ENCODE measurements at places on chromosomes 2 and 18.

GRCh38 chr2:134386310-134386709 is 132.4 kb downstream of the MGAT5 start:
- no peak for DNase-seq

DNA sequence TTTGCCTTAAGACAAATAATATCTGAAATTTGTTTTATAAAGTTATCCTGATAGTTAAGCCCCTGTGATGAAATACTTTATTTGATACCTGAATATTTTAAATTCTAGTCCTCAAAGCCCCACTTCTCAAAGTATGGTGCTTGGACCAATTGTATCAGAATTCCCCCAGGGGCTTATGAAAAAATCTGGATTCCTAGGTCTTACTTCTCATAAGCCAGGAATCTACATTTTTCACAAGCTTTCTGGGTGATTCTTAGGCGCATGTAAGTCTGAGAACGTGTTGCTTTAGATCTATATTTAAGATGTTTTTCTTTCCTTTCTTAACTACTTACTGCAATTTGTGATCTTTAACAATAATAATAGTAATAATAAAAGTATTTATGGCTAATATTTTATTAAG is 53.1 kb downstream of the MYO1B start:
- no peak for DNase-seq

GRCh38 chr18:36331521-36331971 is 34.0 kb downstream of the FHOD3 start:
- DNase-seq, result no peak

DNA sequence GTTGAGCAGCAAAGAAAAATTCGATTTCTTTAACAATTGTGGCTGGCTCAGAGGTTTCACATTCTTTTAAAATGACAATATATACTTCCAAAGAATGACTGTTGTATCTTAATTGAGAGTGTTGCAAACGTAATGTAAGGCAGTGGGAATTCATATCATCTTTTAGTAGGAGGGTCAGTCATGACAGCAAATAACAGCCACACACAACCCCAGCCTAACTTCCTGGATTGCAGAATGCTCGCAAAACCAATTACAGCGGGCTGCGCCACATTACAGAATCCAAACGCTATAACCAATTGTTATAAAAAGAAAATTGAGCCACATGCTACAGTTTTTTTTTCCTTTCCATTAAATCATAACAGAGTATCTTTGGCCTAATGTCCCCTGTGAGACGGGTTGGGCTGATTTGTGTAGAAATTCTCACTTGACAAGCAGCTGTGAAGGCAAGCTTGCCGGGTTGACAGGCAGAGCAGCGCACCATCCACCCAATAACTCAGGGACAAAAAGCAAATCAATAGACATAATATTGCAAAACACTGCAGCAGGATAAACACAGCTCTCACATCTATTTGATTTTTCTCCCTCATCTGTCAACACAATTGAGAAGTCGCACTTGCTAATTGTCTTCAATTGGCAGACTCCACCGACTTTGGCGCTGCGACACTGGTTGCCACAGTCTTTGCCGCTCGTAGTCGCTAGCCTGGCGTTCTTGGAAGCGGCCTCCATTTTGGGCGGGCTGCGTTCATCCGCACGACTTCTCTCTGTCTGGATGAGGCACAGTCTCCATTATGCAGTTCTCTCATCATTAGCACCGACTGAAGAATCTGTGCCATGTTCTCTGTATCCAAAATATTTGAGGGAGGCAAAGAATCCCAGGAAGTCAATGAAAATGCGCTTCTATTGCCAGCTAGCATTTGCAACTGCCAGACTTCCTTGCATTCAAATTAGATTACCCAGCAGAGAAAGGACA is 95.0 kb upstream of the CCDC68 start:
- no peak for DNase-seq

DNA sequence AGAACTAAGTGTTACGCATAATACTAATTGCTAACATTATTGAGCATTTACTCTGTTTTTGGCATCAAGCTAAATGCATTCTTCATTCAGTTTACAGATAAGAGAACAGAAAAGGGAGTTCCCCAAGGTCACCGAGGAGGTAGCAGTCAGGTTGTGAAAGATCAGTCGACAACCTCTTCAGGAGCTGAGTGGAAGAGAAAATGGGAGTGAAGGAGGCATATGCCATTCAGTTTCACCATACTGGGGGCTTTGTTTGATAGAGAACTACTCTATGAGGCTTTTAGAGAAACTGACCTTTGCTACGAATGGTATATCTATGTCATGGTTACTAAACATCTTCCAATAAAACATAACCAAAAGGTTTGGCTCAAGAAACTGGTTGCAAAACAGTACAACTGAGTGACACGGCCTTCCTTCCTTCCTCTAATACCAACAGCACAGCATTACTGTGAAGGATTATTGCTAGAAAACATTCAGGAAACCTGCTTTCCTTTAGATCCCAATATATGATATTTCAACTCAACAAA is 112.1 kb downstream of the RBMS1 start:
- DNase-seq, result no peak

GRCh38 chr2:201122276-201122675 is 6.3 kb downstream of the CFLAR start:
- DNase-seq, result no peak

DNA sequence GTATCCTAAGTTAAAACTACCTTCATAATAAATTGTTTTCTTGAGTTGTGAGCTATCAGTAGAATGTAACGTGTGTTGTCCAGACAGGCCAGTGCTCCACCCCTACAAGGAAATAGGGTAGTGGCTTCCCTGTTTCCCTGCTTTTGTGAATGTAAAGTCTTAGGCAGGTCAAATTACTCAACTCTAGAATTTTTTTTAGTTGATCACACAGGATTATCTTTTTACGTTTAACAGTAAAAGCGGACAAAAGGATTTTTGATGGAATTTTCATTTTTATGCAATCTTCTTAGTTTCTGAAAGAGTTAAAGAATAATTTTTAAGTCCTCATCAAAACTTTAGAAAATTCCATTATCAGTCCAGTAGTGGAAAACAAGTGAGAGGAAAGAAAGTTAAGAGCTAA is 38.2 kb downstream of the GPD2 start:
- DNase-seq, result no peak

DNA sequence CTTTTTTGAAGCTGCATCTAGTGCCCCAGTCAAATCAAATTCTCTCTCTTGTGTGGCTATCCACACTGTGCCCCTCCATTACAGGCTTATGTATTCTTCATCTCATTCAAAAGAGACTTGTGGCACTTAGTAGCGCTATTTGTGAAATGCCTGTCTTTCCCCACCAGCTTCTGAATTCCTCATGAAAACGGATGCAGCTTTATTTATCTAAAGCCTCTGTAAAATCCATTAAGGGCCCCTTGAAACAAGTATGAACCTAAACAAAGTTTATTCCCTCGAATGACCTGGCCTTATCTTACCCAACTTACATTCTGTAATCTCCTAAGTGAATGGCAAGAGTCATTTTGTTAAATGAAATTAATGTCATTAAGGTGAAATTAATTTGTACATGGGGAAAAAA is 417.4 kb upstream of the PIK3C3 start:
- DNase-seq, result no peak

DNA sequence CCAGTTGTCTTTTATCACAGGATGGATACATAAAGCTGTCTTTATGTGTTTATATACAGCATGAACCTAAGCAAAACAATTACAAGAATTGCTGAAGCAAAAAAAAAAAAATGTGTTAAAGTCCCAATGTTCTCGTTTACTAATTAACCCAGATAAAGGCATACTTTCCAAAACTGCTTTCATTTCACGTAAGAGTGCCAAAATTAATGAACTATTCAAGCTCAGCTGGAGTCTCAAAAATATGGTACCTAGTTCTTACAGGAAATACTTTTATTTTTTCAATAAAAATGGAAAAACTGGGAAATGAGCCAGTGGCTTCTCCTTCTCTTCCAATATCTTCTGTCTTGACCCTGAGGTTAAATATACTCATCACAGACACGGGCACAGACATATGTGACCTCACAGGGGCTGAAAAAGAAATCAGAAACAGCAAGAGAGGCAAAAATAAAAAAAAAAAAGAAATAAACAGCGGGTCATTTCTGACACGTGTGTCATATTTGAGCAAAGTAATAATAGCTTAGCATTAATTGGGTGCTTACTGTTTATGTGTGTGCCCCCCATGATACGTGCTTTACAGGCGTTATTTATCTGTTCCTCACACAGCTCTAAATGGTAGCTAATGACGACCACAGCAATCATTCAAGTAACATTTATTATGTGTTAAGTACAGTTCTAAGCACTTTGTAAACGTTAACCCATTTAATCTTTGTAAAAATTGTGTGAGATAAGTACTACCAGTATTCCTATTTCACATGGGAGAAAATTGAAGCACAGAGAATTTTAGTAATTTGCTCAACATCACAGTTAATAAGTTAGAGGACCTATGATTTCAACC is 158.0 kb upstream of the MMADHC start:
- no peak for DNase-seq

GRCh38 chr2:76567478-76567877 is 856.8 kb upstream of the GCFC2 start:
- no peak for DNase-seq

DNA sequence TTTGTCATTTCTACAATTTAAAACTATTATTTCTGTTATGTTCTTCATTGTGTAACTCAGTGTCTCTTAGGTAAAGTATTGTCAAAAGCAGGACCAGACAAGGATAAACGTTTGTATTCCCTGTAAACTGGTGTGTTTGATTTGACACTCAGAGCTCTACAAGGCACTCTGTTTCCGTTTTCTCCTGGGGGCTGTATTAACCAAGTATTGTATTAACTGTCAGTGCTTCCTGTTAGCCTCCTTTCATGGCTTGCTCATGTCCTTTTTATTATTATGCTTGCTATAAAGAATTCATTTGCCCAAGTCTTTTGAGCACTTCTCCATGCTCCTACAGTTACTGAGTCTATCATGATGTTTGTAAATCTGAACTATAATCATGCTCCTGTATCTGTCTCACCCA is 323.7 kb downstream of the LPIN1 start:
- DNase-seq, result no peak

DNA sequence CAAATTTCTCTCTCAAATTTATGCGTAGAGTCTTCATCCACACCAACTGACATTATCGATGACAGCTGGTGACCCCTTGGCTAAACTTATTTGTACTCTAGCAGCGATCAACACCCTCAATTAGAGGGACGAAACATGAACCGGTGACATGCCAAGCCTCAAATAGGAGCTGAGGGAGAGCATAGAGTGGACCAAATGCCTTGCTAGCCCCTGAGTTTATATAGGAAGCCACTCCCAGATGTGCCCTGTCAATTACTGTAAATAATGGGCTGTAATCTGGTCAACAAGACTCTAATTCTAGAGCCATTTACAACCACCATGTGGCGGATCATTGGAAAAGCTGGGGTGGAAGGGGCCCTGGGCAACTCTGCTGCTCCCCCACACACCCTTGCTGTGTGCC is 47.6 kb upstream of the FHL2 start:
- no peak for DNase-seq

DNA sequence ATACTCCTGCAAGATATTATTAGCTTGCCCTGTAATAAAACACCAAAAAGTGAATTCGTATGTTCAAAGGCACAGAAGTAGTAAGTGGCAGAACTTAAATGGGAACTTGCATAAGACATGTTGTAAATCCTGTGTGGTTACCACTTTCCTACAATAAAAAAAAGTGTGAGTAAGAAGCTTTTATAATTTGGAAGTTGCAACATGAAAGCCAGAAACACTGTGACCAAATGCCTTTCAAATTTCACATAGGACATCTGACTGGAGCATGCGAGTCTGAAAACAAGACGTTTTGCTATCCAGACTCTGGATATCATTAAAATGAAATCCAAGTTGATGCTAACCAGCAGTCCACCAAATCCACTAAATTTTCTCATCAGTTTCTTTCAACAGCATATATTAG is 886.2 kb upstream of the NRXN1 start:
- no peak for DNase-seq

DNA sequence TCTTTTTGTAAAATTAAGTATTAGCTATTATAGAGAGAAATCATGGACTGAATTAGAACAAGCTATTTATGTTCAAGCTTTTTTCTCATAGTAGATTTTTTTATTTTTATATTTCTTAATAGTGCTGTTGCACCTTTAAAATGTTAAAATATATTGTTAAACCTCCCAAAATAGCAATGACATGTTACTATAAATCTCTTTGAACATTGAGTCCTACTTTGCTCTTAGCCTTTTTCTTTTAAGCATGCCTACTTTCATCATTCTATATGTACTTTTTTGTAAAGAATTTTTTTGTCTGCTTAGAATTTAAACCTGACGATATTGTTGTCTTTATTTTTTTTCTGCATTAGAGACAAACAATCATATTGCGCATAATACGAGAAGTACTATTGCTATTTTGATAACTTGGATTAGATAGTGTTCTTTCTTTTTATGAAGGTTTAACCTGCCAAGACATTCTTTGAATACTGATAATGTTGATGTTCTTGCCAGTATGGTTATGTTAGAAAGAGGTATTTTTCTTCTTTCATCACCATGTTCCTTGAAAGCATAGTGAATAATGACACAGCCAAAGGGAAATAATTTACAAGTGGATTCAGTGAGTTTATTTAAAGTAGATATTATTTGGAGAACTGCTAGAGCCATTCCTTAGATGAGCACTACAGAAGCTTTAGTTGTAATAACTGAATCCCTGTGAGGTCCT is 40.6 kb downstream of the PMS1 start:
- DNase-seq, result no peak

GRCh38 chr18:3015204-3015592 is 2.3 kb upstream of the LPIN2 start:
- DNase-seq, result no peak

DNA sequence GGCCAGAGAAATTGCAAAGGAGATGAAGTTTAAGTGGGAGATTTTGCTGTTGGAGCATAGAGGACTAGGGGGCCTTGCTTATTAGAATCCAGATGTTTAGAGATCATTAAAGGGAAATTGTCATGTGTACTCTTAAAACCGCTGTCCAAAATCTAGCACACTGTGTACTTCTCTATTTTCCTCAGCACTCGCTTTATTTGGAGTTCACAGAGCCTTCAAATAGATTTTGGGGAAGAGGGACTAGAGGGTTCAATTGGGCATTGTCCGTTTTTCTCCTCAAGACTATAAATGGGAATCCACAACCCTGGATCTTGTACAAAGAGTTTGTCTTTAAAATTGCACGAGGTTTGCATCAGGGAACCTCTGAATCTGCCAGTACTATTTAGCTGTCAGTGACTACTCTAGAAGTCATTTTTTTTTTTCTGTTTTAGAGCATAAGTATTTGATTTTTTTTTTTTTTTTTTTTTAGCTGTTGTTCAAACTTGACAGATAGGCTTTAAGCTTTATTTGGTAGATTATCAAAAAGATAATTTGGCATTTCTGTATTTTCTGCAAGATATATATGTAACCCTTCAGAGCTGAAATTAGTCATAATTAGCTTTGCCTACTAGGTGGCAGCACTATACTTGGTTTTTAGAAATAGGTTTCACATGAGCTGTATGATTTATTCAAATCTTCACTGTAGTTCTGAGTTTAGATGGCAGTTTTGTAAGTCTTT is 14.2 kb downstream of the PMS1 start:
- peak; percentile 56 for DNase-seq
